ENCODE measurements at places on chromosomes 7 and 10. TPM values are rescaled to one million over a fixed set of nuclear protein-coding genes. Genes with fewer than 3 reads are reported as not detected.

DNA sequence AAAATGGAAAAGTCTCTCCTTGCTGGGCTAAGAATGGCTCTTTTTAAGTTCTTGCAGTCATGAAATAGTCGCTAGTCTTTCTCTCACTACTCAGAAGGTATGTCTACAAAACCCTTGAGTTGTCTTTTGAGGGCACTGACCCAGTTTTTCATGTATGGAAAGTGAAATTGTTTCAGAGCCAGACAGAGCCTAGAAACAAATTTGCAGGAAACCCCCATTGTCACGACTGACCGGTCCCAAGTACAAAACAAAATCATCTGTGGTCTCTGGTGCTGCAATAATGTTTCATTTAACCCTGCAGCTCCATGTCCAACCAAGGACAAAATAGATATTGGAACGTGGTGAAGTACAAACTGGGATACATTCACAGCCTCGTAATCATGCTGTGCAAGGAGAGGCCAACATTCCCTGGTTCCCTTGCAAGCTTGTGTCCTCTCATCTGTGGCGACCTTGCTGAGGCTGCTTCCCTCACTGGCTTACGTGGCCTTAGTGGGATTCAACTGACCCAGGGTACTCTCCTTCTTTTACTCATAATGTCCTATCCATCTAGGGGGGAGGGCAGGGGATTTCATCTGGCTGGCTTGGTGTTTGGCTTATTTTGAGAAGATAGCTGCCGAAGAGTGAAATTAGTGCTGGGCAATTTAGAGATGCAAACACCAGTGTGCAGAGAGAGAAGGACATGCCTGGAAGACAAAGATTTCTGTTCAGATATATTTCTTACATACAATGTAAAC is 172.5 kb downstream of the IPMK start:
- H3K36me3 ChIP-seq, result no peaks in the 10 kb centered on the region
- DNase-seq, result no peak
- H3K4me3 ChIP-seq, result no peak overlapping the region

- no peak overlapping the region for H3K4me3 ChIP-seq
- H3K4me1 ChIP-seq, result no peaks in the 10 kb centered on the region
- H3K36me3 ChIP-seq, result no peaks in the 10 kb centered on the region
These were observed 61.9 kb downstream of the HGF start for GRCh38 chr7:81707966-81708365.

GRCh38 chr10:68902382-68902781 is 1.3 kb downstream of the DDX50 start:
- H3K27ac ChIP-seq, result peak overlapping the region; percentile 98
- H3K36me3 ChIP-seq, result peaks cover 7% of the 10 kb centered on the region
- peaks cover 6% of the 10 kb centered on the region for H3K27me3 ChIP-seq
- H3K4me1 ChIP-seq, result peaks cover 37% of the 10 kb centered on the region
- no peak for DNase-seq
- peak overlapping the region; percentile 96 for H3K4me3 ChIP-seq

DNA sequence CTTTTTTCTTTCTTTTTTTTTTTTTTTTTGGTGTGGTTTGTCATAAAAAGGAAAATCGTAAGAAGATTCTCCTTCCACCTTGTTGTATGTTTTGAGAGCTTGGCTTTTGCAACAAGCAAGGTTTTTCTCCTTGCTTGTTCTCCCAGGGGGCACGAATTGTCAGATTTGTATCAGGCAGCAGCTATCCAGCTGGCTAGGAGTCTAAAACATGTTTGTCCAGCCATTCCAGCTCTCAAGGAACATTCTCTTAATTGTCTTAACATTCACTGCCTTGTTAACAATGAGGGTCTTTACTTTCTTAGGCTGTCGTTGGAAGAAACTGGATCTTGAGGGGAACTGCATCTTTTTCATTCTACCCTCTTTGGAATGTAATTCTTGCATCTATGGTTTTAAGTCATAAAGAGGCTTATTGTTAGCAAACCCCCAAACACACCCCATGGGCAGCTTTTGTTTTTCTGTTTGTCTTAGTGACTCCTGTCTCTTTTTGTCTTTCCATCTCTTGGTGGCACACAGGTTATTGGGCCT is 14.6 kb downstream of the SHTN1 start:
- H3K36me3 ChIP-seq, result no peaks in the 10 kb centered on the region
- H3K27me3 ChIP-seq, result peaks cover 9% of the 10 kb centered on the region
- no peak overlapping the region for H3K27ac ChIP-seq
- H3K4me1 ChIP-seq, result no peaks in the 10 kb centered on the region
- no peak overlapping the region for H3K4me3 ChIP-seq
- DNase-seq, result no peak

DNA sequence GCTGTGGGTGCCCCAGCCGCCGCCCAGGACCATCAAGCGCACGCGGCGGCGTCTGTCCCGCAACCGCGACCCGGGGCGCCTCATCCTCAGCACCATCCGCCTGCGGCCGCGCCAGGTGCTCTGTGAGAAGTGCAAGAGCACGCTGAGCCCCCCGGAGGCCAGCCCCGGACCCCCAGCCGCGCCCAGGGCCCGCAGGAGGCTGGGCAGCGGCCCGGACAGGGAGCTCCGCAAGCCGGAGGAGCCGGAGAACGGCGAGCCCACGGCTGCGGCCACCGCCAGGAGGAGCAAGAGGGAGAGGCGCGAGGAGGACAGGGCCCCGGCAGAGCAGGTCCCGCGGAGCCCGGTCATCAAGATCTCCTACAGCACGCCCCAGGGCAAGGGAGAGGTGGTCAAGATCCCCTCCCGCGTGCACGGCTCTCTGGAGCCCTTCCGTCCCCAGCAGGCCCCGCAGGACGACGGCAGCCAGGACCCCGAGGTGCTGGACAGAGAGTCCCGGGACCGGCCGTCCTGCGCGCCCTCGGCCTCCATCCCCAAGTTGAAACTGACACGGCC is 8.0 kb downstream of the PWWP2B start:
- no peaks in the 10 kb centered on the region for H3K27me3 ChIP-seq
- H3K4me3 ChIP-seq, result no peak overlapping the region
- peaks cover 7% of the 10 kb centered on the region for H3K4me1 ChIP-seq
- DNase-seq, result no peak

DNA sequence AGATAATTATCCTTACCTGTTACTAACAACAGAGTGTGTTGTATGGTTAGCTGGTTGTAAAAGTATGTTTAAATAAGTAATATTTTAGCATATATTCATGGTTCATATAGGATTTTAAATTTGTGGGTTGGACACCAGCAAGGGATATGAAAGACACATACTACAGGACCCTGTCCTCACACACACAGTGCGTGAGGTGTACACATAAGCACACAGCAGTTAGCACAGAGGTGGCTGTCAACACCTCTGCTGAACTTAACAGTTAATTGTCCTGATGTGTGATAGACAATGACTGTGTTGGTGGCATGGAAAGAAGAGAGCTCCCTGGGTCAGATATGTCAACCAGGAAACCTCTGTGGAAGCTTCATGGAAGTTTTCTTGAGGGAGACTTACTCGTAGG is 23.3 kb upstream of the NUP42 start:
- peaks cover 3% of the 10 kb centered on the region for H3K36me3 ChIP-seq
- H3K4me3 ChIP-seq, result no peak overlapping the region
- peaks cover 3% of the 10 kb centered on the region for H3K4me1 ChIP-seq

GRCh38 chr10:22323538-22324305 is 2.8 kb downstream of the BMI1 start:
- H3K4me1 ChIP-seq, result peaks cover 28% of the 10 kb centered on the region
- H3K27me3 ChIP-seq, result peaks cover 4% of the 10 kb centered on the region
- peaks cover 3% of the 10 kb centered on the region for H3K36me3 ChIP-seq
- H3K27ac ChIP-seq, result peak overlapping the region; percentile 90
- no peak overlapping the region for H3K4me3 ChIP-seq

DNA sequence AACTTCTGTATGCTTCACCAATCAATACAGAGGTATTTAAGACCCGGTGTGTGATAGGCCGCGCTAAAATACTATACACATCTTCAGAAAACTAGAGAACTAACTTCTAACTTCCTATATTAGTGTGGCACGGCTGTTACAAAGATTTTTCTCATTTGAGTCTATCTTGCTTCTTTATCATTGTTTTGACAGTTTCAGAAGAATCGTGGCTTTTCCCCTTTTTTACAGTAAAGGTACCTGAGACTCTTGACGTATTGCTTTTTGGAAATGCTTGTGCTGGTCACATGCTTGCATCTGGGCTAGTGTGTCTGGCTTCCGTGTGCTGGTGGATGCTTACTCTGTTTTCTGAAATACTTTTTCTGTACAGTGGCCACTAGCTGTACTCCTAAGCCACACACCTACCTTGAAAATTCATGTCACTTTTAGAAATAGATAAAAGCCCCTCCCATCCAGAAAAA is 12.7 kb downstream of the IKZF1 start:
- no peak for DNase-seq
- peaks cover 81% of the 10 kb centered on the region for H3K4me1 ChIP-seq
- H3K4me3 ChIP-seq, result peak overlapping the region; percentile 91

CPN1 gene
- total RNA-seq, result not detected

NKX1-2 gene
- not detected for total RNA-seq

DNA sequence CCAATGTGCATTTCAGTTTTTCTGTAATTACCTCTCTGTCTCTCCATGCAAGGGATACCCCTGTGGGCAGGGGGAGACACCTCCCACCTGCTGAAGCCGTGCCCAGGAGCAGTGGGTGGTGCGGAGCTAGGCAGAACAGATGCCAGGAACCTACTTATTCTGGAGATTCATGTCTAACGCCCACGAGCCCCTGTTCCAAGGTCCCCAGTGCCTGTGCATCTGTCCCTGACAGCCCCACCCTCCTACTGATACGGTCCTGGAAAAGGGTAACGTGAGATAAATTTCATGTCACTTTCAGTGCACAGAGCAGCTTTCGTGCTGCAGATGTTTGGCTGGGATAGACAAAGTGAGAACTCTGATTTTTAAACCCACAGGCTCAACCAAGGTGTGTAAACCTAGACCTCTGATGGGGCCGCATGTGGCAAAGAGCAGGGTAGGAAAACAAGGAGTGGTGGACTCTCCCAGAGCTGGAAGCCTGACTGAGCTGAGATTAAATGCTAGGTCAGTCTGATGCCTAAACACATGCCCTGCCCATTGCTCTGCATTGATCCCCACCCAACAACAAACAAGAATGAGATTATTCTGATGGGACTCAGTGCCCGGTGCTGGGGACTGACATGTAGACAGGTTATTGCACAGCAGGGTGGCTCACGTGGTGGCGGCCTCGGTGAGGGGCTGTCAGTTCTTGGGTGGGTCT is 123.6 kb upstream of the GDF10 start:
- H3K36me3 ChIP-seq, result no peaks in the 10 kb centered on the region
- no peaks in the 10 kb centered on the region for H3K27me3 ChIP-seq
- DNase-seq, result no peak
- no peak overlapping the region for H3K4me3 ChIP-seq
- H3K27ac ChIP-seq, result no peak overlapping the region

DNA sequence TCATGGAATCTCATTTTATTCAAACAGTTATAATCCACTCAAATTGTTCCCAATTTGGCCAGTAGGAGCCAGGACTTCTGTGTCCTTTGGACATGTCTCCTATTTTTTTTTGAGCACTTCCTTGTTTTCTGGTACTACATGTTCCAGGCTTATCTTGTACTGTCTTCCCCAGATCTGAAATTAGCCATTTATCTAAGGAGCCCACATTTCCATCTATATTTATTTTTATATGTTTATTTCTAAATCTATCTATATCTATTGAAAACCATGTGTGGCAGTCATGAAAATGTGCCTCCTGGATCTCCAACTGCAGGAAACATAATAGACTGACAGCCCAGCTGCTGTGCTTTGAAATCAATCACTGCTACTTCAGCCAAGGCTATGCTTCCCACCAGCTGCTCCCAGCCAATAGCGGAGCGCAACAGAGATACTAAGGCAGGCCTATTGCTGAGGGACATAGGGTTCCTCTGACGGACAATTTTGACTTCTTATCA is 147.1 kb downstream of the LRRC4 start:
- peaks cover 18% of the 10 kb centered on the region for H3K4me1 ChIP-seq
- no peaks in the 10 kb centered on the region for H3K27me3 ChIP-seq
- peaks cover 7% of the 10 kb centered on the region for H3K36me3 ChIP-seq
- DNase-seq, result no peak

GRCh38 chr7:2374401-2374800 is 19.8 kb downstream of the EIF3B start:
- peaks cover 12% of the 10 kb centered on the region for H3K36me3 ChIP-seq
- H3K4me3 ChIP-seq, result peak overlapping the region; percentile 28
- peaks cover 4% of the 10 kb centered on the region for H3K4me1 ChIP-seq
- DNase-seq, result no peak

DNA sequence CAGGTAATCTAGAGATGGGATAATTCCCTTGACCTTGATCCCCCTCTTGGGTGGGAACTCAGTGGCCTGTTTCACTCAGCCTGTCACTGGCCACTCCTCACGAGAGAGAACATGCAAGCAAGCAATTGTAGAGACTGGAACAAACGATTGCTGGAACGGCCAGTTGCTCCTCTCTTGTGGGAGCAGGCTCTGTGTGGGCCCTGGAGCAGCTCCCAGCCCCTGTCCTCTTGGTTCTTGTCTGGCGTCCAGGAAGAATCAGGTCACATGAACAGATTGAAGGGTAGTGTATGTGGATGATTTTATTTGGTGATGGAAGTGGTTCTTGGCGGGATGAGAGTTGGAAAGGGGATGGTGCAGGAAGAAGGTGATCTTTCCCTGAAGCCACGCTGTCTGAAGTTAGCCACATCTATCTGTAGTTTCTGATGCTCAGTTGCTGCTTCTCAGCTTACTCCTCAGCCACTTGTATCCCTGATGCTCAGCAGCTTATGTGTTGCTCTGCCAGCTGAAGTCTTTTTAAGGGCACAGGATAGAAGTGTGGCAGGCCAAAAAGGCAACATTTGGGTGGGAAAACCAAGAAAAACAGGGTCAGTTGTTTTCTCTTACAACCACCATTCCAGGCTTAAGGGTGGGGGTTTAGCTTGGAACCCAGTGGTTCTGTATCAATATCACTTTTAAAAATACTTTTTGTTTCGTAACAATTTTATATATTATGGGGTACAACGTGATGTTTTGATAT is 15.9 kb downstream of the RNF133 start:
- H3K27ac ChIP-seq, result no peak overlapping the region
- no peak overlapping the region for H3K4me3 ChIP-seq
- H3K36me3 ChIP-seq, result no peaks in the 10 kb centered on the region
- no peak for DNase-seq
- H3K27me3 ChIP-seq, result no peaks in the 10 kb centered on the region

DNA sequence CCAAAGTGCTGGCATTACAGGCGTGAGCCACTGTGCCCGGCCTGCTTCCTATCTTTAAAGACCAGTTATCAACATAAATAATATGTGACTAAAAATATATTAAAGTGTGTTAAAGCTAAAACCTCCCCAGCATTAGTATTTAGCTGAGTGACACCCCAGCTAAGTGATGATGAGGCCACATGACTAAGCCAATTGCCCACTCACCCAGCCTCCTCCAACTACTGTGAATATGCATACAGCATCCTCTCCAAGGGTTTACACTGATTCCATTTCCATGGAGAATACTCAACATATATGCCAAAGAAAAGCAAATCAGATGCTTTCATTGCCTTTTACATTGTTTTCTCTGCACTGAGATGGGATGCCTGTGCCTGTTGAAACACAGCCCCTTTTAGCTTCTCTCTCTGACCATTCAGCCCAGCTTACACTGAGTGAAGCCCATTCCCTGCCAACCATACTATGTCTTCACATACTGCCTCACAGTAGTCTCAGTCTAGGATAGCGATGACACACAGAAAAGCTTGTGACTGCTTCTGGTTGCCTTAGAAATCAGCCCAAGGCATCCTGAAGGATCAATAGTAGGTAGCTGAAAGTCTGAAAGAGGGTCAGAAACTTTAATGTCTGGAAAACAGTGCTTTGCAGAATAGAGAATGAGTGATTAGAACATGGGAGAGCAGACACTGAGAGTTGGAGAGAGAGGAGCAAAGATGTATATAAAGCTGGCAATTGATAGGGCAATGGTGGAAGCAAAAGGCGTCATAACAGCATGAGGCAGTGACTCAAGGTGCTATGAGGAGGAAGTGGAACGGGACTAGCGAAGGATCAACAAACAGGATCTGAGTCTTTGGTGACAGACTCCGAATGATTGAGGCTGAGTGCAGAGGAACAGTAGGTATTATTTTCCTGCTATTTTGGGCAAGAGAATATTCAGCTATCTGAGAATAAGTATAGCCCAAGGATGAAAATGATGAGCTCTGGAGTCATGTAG is 19.8 kb upstream of the ATE1 start:
- peaks cover 3% of the 10 kb centered on the region for H3K36me3 ChIP-seq
- no peak overlapping the region for H3K27ac ChIP-seq
- no peak overlapping the region for H3K4me3 ChIP-seq

Data from T-helper 17 cell (primary cell).